Activated CD8-positive, alpha-beta T cell treated with anti-CD3 and anti-CD28 coated beads, Interleukin-2, amount 10 ng/mL, durations not matched to agents 7 days and 5 days (primary cell): ENCODE measurements at places on chromosomes 5 and 9.

GRCh38 chr5:139181322-139181730 is 16.8 kb downstream of the SIL1 start:
- DNase-seq = no peak

DNA sequence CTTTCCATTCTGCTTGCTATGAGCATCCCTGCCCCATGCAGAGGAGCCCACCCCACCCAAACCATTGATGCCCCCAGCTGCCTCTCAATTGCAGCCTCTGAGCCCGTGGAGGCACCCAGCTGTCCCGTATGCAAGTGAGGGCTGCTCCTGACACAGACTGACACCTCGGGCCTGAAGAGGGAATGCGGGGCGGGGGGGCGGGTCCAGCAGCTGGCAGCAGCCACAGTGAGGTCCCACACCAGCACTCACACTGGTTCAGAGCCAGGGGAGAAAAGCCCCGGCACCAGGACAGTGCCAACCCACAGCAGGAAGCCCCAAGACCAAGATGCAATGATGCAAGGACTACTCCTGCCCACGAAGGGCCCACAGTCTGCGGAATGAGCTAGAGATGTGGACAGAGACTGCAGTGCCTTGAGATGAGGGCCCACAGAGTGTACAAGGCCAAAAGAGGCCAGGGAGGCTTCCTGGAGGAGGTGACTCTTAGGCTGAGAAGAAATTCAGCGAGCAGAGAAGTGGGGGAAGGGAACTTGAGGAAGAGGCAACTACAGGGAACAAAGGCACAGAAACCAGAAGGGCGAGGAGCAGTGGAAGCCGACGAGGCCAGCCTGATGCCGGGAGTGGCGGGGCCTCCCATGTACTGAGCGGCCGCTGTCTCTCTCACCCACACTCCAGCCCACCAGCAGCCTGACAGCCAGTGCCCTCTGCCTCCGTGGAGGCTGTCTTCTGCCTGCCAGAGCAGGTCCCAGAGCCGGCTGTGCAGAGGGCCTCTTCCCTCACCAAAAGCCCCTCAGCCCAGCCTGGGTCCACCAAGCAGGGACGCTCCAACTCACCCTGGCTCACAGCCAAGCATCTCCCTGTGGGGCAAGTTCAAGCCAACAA is 9.2 kb downstream of the EEIG1 start:
- peak; percentile 63 for DNase-seq

DNA sequence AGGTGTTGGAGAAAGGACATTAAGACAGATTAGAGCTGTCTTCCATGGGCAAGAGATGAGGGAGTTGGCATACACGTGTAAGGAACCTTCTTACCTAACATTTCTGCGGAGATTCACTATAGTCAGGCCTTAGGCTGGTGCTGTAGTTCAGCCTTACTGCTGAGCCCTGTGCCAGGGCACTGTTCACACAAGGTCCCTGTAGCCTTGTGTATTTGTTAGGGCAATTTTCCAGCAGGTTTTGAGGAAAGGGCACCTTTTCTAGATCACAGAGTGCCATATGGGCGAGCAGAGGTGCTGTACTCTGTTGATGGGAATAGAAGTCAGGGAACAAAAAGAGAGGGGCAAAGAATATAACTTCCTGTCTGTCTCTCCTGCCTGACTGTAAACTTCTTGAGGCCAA is 15.6 kb downstream of the PALM2AKAP2 start:
- DNase-seq = no peak

DNA sequence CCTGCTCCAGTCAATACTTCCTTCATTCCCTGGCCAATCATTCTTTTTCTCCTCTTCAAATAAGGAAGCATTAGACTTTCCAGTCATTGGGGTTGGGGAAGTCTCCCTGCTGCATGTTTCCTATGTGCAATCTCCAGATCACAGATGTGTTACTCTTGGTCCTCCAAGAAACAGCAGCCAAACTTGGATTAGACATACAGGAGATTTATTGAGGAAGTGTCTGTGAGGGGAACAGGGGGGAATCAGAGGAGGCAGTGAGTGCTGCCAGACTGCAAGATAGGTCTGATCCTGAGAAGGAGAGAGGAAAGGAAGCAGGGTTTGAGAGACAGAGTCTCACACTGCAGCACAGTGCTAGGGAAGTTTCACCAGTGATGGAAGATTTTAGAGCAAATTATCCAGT is 40.6 kb upstream of the SLIT3 start:
- DNase-seq = no peak

DNA sequence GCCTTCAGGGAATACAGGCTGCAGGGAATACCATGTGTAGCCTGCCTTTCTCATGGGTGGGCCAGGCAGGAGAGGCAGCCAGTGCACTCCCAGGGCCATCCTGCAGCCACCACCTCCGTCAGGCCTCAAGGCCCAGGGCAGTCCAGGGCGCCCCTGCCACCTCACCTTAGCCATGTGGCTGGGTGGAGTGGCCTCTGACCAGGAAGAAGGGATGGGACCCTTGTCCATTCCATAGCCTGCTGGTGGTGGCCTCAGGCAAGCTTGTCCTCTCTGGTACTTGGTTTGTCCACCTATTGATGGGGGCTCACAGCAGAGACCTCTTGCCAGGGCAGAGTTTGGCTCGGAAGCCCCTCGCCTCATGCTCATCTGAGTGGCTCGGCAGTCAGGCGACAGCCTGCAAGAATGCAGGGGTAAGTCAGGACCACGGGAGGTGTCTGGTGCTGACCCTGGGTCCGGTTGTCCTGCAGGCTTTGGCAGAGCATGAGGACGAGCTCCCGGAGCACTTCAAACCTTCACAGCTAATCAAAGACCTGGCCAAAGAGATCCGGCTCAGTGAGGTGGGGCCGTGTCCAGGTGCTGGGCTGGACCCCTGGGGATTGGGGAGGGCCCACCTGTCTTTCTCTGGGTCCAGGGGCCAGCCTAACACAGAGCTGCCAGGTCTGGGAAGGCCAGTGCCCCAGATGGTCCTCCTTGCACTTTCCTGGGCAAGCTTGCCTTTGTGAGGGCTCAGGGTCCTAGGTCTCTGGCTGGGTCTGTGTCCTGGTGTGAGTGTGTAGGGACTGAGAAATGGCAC is 82.9 kb downstream of the PHF2 start:
- DNase-seq = no peak

- DNase-seq = peak; percentile 29
Observed at GRCh38 chr5:60843386-60843935, 608 bp downstream of the ELOVL7 start.

GRCh38 chr9:79551994-79552393 is 19.8 kb upstream of the TLE4 start:
- no peak for DNase-seq

- no peak for DNase-seq
Observed at GRCh38 chr9:93301291-93301811, 117.4 kb downstream of the WNK2 start.

GRCh38 chr9:81372628-81373191 is 316.6 kb downstream of the TLE1 start:
- DNase-seq = no peak

GRCh38 chr5:100600298-100600994 is 65.3 kb downstream of the FAM174A start:
- DNase-seq = no peak

GRCh38 chr9:132943651-132944293 is 644 bp downstream of the TSC1 start:
- no peak for DNase-seq

GRCh38 chr9:3032898-3033297 is 189.0 kb upstream of the PUM3 start:
- no peak for DNase-seq

DNA sequence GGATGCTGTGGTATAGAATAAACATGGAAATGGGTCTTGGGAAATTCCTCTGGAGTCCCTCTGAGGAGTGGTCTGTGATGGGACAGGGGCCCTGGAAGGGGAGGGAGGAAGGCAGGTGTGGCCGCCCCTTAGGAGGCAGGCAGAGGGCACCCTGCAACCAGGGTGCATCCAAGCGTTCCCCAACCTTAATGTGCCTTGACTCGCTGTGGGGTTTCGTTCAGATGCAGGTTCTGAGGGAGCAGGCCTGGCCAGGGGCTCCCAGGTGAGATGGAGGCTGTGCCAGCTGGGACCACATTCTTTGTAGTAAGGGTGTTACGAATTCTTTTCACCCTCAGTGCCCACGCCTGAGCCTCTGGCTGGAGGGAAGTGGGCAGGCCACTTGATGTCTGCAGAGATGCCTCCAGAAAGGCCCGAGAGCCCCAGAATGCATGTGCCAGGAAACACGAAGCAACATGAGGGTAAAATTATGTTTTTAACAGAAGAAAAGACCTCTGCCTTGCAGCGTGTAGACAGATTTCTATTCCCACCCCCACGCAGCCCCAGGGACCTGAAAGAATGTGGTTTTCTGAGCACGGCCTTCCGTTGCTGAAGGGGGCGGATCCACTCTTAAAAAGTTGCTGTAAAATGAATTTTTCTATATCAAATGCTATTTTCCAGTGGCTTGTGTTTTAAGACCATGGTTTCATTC is 150.4 kb upstream of the IER5L start:
- DNase-seq = peak; percentile 40

DNA sequence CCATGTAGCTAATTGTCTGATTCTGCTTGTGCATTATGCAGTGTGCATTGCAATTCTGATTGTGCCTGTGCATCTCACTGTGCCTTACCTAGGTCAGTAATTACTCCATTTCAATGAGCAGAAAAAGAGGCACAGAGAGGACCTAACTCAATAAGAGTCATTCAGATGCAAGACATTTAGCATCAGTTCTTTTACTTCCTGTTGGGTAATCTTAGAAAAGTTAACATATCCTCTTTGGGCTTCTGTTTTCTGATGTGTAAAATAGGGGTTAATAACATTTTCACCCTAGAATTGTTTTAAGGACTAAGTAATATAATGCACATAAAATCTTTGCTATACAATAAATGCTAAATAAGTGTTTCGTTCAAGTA is 7.0 kb upstream of the DCTN4 start:
- no peak for DNase-seq

DNA sequence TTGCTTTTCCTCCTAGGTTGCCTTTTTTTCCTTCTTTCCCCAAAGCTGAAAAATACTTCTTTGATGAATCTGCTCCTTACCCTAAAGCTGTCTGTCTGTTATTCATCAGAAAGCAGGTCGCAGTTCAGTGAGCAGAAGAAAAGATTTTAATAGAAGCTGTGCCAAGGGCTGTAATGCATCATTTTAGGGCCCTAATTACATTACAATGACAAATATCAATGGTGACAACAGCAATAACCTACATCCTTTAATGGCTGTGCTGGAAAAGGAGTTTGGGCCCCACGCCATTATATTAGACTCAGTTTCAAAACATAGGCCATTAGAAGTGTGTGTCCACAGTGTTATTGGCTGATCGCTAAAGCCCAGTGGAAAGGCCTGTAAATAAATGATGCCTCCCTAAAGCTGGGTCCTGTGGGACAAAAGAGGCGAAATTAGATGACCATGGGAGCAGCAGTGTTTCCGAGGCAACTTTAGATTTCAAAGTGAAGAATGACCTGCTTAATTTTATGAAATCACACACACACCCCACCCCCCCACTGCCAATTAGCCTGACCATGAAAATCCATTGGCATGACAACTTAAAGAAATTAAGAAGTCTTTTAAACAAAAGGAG is 38.4 kb downstream of the TLE4 start:
- no peak for DNase-seq

DNA sequence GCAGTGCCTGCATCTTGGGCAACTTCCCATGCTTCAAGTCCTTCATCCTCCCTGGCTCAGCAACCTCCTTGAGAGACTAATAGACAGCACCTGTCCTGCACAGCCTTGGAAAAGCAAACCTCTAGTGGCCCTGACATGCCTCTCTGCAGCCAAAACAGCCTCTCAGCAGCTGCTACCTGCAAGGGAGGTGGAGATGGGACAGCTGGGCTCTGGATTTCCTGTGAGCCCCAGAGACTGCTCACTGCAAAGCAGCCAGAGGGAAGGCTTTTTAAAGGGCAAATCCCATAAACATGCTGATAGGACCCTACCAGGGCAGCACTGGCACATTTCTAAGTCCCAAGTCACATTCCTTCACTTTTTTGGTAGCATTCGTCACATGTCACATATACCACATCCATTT is 31.5 kb upstream of the MYORG start:
- DNase-seq = no peak

GRCh38 chr9:127567035-127567729 is 44.9 kb upstream of the STXBP1 start:
- DNase-seq = no peak

DNA sequence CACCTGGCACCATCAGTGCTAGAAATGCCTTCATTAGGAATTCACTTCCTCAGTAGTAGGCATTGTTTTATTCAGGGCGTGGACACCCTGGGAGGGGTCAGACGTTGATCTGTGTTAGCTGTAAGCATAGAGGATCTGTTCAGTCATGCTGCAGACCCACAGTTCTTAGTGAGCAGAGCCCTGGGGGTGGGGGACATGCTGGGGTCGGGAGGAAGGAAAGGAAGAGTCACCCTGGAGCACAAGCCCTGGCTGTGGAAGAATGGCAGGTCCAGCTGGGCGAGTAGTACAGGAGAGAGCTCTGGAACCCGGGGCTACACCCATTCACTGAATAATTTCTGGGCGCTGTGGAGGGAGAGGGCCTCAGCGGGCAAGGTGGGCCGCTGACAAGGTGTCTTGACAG is 172.5 kb downstream of the FSTL4 start:
- no peak for DNase-seq

- no peak for DNase-seq
Observed at GRCh38 chr9:126465977-126466376, 139.3 kb downstream of the MVB12B start.

DNA sequence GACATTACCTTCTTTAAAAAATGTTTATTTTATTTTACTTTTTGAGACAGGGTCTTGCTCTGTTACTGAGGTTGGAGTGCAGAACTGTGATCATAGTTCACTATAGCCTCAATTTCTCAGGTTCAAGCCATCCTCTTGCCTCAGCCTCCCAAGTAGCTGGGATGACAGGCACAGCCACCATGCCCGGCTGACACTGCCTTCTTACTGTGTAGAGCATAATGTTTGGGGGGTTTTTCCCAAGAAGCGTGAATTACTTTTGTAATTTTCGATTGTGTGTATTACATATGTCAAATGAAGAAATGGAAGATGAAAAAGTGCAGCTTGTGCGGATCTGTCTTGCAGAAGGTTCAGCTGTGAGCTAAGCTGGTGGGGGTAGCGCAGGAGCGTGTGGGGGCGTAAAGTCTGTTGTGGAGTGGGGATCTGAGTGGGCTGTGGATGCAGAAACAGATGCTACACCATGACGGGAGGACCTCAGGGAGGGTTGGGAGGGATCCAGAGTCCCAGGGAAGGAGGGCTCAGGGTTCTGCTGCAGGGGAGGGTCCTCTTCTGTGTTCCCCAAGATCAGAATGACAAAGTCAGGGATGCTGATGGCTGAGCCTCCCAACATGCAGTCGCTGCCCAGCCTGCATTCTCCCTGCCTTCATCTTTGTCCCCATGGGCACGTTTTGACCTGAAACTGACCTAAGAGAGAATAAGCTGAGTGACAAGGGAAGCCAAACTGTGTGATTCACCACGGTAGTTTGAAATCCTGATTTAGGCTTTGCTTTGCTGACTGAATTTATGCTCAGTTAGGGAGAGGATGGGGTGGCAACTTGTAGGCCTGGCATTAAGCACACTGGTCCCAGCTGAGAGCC is 6.8 kb upstream of the ANKRD33B start:
- no peak for DNase-seq

- no peak for DNase-seq
Observed at GRCh38 chr5:116681334-116682013, 106.9 kb upstream of the SEMA6A start.

DNA sequence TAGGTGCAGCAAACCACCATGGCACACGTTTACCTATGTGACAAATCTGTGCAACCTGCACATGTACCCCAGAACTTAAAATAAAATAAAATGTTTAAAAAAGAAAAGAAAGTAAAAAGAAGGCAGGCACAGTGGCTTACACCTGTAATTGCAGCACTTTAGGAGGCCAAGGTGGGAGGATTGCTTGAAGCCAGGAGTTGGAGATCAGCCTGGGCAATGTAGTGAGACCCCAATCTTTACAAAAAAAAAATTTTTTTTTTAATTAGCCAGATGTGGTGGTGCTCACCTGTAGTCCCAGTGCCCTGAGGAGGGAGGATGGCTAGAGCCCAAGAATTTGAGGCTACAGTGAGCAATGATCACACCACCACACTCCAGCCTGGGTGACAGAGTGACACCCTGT is 12.5 kb upstream of the LHFPL2 start:
- DNase-seq = no peak
